H9 (cell line): ENCODE measurements at places on chromosomes 4 and X.

DNA sequence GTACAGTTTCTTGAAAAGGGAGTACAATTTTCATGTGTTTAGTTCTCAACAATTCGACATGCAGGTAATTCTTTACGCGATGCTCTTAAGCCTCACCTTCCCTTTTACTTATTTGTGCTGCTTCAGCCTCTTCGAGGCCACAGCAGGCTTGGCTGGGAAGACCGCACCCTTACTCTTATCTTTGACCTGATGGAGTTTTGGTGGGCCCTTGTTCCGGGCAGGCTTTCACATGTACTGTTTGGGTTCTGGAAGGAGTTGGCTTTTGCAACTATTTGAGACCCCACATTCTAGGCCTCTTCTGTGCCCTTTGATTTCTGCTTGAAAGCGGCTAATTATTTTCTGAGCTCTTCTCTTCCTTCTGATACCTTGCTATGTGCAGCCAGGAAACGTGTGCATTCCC, 60.2 kb downstream of the FAM193A start:
- peaks cover 18% of the 10 kb centered on the region for H3K4me1 ChIP-seq
- H3K4me3 ChIP-seq, result peak overlapping the region; percentile 33; the same call in 2 of the 3 replicates
- peak overlapping the region; percentile 87 for H3K27ac ChIP-seq
- H3K27me3 ChIP-seq, result no peaks in the 10 kb centered on the region
- H3K36me3 ChIP-seq, result peaks cover 14% of the 10 kb centered on the region; the same call in 2 of the 3 replicates
- no peak for DNase-seq

DNA sequence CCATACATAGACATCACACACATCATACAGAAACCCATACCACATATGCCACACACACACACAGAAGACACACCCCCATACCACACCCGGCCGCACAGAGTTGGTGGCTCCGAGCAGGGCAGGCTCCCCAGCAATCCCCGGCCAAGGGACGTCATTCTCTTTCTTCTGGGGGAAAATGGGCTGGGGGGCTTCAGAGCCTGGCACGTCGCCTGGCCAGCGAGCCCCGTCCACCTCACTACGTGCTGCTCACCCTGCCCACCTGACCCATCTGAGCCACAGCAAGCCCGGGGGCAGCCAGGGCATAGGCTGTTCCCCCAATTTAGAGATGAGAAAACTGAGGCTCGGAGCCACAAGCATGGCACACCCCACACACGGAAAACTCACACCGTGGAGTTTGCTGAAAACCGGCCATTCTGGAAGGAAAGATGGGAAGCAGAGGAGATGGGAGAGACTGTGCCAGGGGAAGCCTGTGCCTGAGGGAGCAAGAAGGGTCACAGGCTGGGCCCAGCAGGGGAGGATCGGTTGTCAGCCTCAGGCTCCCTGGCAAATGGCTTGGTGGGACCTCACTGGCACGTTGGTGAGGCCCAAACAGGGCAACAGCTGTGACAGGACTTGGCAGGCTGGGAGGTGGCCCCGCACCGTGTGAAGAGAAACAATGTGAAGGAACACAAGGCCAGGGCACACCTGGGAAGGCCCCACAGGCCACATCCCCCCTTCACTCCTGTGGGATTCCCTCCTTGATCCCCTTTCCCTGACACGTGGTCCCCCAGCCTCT, 73.2 kb downstream of the JAKMIP1 start:
- no peak overlapping the region for H3K4me3 ChIP-seq
- no peaks in the 10 kb centered on the region for H3K4me1 ChIP-seq
- DNase-seq, result no peak
- H3K27me3 ChIP-seq, result no peaks in the 10 kb centered on the region
- H3K36me3 ChIP-seq, result no peaks in the 10 kb centered on the region

DNA sequence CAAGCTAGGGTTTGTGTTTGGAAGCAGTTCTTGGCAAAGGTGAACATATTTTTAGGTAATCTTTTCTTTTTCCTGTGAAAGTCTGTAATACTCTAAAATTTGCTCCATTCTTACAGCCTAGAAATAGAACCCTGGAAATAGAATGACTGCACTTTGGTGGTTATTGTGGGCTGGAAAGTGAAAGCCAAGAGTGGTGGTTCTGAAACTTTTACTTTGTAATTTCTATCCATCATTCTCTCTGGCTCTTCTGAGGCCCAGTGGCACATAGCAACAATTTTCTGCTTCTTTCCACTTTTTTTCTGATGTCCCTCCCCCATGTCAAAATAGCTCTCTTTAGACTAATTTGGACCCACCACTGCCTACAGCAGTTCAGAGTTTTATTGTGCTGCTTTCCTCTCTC, 300.4 kb upstream of the RPS6KA3 start:
- no peak for DNase-seq
- H3K4me3 ChIP-seq, result no peak overlapping the region
- H3K27me3 ChIP-seq, result no peaks in the 10 kb centered on the region
- no peak overlapping the region for H3K27ac ChIP-seq
- H3K4me1 ChIP-seq, result no peaks in the 10 kb centered on the region
- no peaks in the 10 kb centered on the region for H3K36me3 ChIP-seq

DNA sequence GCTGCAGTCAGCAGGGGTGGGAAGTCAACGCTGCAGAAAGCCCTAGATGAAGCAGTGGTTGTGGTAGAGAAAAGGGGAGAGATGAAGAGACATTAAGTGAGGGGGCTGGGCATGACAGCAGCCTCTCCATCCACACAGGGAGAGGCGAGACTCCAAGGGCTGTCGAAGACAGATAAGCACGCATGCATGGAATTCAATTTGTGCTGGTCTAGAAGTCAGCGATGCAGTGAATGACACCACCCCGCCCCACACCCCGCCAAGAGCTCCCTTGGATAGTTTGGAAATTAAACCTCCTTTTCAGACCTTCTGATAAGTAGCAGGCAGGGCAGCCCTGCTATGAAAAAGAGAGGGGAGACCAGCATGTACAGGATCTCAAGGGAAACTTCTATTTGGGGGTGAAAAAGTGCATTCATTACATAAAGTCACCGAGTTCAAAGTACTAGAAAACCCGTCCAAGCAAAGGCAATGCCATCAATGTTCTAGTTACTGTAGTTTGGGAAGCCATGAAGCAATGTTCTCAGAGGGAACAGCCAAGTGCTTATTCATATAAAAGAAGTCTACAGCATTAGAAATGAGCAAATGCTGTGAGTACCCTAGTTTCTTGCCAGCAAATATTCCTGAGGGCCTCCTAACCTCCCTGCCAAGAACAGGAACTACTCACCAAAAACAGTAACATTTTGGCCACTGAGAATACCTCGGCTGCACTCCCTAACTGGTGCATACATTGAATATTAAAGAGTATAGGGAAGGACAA, 152.3 kb upstream of the ANXA10 start:
- no peak for DNase-seq
- H3K4me1 ChIP-seq, result no peaks in the 10 kb centered on the region
- H3K4me3 ChIP-seq, result no peak overlapping the region
- H3K36me3 ChIP-seq, result no peaks in the 10 kb centered on the region
- no peak overlapping the region for H3K27ac ChIP-seq
- no peaks in the 10 kb centered on the region for H3K27me3 ChIP-seq

GRCh38 chr4:84914686-84915395, 51.6 kb downstream of the WDFY3 start:
- peaks cover 31% of the 10 kb centered on the region for H3K36me3 ChIP-seq
- H3K27me3 ChIP-seq, result no peaks in the 10 kb centered on the region
- peaks cover 4% of the 10 kb centered on the region for H3K4me1 ChIP-seq
- no peak overlapping the region for H3K27ac ChIP-seq

- no peak for DNase-seq
- H3K27ac ChIP-seq, result no peak overlapping the region
- no peaks in the 10 kb centered on the region; the same call in 1 of the 2 replicates for H3K4me1 ChIP-seq
- H3K27me3 ChIP-seq, result no peaks in the 10 kb centered on the region
- no peaks in the 10 kb centered on the region for H3K36me3 ChIP-seq
- no peak overlapping the region for H3K4me3 ChIP-seq
Measured at GRCh38 chr4:159197260-159197884, 94.5 kb downstream of the RAPGEF2 start.
